ENCODE measurements at places on chromosomes 2 and 18.

DNA sequence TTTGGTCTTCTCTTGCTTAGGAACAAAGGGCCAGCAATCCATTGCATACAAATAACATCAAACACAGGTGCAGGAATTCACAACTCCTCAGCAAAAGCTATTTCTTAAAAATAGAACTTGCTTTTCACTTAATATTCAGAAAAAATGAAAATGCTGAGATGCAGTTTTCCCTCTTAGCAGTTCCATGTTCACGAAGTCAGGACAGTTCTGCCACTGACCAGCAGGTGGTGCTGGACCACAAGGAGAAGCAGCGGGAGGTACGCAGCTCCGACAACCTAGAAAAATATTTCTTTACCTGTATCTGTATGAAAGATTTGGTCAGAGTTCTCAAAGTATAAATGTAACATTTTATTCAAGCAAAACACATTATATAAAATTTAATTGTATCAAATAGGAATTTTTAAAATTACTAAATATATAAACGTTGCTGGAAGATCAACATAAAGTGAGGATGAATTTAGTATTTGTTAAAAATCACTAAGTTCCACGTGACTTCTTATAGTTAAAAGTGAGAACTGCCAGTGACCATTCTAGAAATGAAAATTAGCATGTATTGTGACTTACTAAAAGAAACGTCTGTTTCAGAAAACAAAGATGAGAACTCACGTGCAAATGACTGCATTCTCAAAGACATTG, 48.8 kb downstream of the ADNP2 start:
- H3K36me3 ChIP-seq: no peaks in the 10 kb centered on the region
- peaks cover 11% of the 10 kb centered on the region for H3K4me1 ChIP-seq
- DNase-seq: peak; percentile 82
- H3K27ac ChIP-seq: no peak overlapping the region
- peaks cover 29% of the 10 kb centered on the region for H3K27me3 ChIP-seq

GRCh38 chr18:21123290-21123926, 11.8 kb upstream of the ROCK1 start:
- H3K4me1 ChIP-seq: peaks cover 6% of the 10 kb centered on the region
- H3K36me3 ChIP-seq: no peaks in the 10 kb centered on the region
- H3K27ac ChIP-seq: no peak overlapping the region
- no peaks in the 10 kb centered on the region for H3K27me3 ChIP-seq
- DNase-seq: no peak

DNA sequence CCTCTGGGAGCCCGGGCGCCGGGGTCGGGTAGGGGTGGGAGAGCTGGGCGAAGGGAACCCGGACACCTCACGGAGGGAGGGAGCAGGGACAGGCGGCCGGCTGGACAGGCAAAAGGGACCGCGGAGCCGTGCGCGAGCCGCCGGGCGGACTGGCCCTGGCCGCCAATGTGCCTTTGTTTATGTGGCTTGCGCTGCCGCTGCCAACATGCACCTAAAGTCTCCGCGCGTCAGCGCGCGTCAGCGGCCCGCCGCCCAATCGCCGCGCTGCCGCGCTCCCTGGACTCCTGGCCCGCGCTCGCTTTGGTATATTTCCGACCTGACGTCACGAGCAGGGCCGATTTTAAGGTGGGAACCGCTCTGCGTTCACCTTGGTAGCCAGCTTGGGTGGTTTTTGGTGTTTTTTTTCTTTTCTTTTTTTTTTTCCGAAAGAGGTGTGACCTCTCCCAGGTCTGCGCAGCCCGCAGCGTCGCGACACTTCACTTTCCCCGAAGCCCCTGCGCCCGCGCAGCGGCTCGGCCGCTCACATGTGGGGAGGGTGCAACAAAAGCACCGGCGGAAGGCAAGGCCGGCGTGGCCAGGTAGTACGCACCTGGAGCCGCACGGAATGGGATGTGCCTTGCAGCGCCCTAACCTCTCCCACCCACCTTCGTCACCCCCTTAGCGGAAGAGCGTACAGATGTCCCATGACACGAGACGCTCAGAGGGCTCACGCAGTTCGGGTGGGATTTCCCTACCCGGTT, at the start of gene NR4A2:
Gene NR4A2 (minus strand): TSS at position 188 of the 740 bp plus-strand sequence. CDS start 2,535 bp downstream, outside the sequence.
- peaks cover 15% of the 10 kb centered on the region for H3K27me3 ChIP-seq
- peaks cover 64% of the 10 kb centered on the region for H3K4me1 ChIP-seq
- H3K27ac ChIP-seq: peak within 1 kb of the TSS; percentile 99
- DNase-seq: peak; percentile 89

DNA sequence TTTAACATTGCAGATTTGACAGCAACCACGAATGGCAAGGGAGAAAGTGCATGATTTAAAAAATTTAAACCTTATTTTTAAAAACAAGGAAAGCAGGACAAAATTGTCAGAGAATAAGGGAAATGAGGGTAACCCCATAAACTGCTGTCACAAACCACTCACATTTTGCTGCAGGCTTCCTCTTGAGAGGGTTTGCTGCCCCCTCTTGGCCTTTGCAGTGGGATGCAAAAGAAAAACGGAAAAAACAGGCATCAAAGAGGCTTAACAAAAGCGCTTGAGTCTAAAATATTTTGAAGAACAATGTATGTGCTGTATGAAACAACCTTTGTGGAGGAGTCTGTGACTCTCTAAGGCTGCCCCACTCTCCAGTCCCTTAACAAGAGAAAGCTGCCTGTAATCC, 91.6 kb downstream of the TMX3 start:
- peak; percentile 30 for DNase-seq
- H3K27ac ChIP-seq: no peak overlapping the region
- no peaks in the 10 kb centered on the region for H3K36me3 ChIP-seq

- no peaks in the 10 kb centered on the region for H3K4me1 ChIP-seq
- no peak for DNase-seq
- H3K27me3 ChIP-seq: peaks cover 7% of the 10 kb centered on the region
- no peak overlapping the region for H3K27ac ChIP-seq
- H3K4me3 ChIP-seq: no peak overlapping the region
- no peaks in the 10 kb centered on the region for H3K36me3 ChIP-seq
These were observed 113.4 kb downstream of the AP1S3 start for GRCh38 chr2:223723954-223724411.

DNA sequence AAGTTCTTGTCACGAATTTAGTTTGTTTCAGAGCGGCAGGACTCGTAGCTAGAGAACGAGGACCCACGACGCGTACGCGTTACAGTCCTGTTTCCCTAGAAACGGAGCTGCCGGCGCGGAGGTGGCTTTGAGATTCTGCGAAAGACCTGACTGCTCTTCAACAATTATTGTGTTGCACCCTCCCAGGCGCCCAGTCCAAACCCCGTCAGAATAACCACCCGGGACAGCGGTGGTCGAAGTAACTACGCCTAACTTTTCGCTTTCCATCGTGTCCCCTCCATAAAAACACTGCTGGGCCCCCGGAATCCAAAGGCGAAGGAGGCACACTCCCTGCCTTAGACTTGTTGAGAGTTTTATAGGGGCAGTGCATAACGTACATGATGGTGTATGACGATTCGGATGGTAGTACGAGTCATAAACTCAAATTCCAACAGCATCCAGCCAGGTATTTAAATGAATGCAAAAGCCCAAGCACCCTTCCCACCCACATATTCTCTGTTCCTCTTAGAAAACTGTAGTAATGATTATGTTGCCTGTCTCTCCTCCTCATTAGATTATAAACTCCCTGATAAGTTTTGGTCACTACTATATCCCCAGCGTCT, 651 bp upstream of the STAM2 start:
- no peaks in the 10 kb centered on the region for H3K27me3 ChIP-seq
- H3K36me3 ChIP-seq: peaks cover 16% of the 10 kb centered on the region
- H3K4me3 ChIP-seq: peak overlapping the region; percentile 97
- H3K4me1 ChIP-seq: peaks cover 35% of the 10 kb centered on the region
- no peak for DNase-seq
- peak overlapping the region; percentile 100 for H3K27ac ChIP-seq

GRCh38 chr18:62828852-62829251, 113.5 kb downstream of the PHLPP1 start:
- DNase-seq: no peak
- peaks cover 16% of the 10 kb centered on the region for H3K4me1 ChIP-seq
- no peak overlapping the region for H3K4me3 ChIP-seq
- no peaks in the 10 kb centered on the region for H3K27me3 ChIP-seq
- H3K36me3 ChIP-seq: peaks cover 8% of the 10 kb centered on the region
